ENCODE measurements at places on chromosomes 13 and 19. TPM values are rescaled to one million over a fixed set of nuclear protein-coding genes. Genes with fewer than 3 reads are reported as not detected.

The NEK5 gene
- total RNA-seq = under 0.01 TPM

The HSD17B14 gene
- total RNA-seq = 2.7 TPM

The FUT1 gene
- total RNA-seq = 5.5 TPM

The ZNF780B gene
- 17.2 TPM for total RNA-seq

The ZNF285 gene
- total RNA-seq = 3.5 TPM

The SHC2 gene
- total RNA-seq = 1.7 TPM

The ZIC2 gene
- total RNA-seq = 0.14 TPM

The ZNF541 gene
- total RNA-seq = not detected

The ZNF177 gene
- 0.65 TPM for total RNA-seq

The ZNF529 gene
- 10.1 TPM for total RNA-seq

The PHLDB3 gene
- total RNA-seq = 6.4 TPM

The SELENOV gene
- not detected for total RNA-seq

All from thoracic aorta endothelial cell (primary cell).